EH (cell line): ENCODE measurements at places on chromosomes 7 and 10.

GRCh38 chr10:69994262-69994661 is 58.4 kb upstream of the MACROH2A2 start:
- DNase-seq: peak; percentile 75

- peak; percentile 39 for DNase-seq
These were observed 83.5 kb downstream of the OTUD1 start for GRCh38 chr10:23522345-23522744.

DNA sequence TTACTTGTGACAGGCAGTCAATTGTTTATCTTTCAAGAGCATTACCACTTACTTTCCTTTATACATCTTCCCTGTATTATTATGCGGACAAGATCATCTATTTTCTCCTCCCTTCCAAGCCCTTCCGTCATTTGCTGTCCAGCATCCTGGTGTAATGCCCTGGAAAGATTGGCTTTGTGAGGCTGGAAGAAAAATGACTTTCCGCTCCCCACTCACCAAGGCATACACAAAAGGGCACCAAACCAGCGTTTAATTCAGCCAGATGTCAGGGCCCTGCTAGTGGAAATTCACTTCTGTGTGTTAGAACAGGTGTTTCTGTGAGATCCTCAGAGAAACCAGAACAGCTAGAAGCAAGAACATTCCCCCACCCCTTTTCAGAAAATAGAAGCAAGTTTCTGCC is 128.1 kb upstream of the NANOS1 start:
- DNase-seq: no peak

DNA sequence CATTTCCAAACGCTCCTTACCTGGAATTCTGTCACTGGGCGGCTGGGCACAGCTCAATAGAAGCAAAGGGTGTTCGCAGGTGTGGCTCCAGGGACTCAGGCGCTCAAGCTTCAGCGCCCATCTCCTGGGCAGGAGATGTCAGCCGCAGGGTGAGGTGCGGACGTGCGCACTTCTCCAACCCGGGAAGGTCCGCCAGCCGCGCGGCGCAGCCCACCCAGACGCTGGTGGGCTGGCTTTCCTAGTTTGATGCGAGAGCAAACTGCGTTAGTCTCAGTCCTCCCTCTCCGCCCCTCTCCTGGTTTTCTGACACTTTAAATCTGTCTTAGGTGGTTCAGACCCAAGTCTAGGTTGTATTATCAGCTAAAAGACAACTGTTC is 267 bp downstream of the CALCR start:
- no peak for DNase-seq

DNA sequence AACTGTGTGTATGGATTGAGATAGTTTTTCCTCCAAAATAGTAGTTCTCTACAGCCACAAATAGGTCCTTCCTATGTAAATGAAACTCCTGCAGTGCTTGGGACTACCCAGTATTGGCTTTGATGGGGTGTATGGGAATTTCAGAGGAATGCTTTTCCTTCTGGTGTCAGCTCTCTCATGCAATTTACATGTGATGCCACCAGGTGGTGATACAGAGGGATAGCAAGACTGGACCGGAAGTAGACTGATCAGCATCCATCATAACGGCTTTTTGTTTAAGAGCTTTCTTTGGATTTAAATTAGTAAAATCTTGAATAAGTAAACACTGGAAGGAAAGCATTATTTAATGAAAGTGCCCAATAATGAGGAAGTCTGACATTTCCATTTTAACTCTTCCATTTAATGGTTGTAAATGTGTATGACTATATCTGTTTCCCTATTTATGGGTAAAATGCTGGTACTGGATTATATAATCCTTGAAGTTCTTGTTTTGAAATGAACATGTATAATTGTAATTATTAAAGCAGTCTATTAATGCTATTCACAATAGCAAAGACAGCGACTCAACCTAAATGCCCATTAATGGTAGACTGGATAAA is 22.7 kb downstream of the DYNC1I1 start:
- DNase-seq: peak; percentile 26

DNA sequence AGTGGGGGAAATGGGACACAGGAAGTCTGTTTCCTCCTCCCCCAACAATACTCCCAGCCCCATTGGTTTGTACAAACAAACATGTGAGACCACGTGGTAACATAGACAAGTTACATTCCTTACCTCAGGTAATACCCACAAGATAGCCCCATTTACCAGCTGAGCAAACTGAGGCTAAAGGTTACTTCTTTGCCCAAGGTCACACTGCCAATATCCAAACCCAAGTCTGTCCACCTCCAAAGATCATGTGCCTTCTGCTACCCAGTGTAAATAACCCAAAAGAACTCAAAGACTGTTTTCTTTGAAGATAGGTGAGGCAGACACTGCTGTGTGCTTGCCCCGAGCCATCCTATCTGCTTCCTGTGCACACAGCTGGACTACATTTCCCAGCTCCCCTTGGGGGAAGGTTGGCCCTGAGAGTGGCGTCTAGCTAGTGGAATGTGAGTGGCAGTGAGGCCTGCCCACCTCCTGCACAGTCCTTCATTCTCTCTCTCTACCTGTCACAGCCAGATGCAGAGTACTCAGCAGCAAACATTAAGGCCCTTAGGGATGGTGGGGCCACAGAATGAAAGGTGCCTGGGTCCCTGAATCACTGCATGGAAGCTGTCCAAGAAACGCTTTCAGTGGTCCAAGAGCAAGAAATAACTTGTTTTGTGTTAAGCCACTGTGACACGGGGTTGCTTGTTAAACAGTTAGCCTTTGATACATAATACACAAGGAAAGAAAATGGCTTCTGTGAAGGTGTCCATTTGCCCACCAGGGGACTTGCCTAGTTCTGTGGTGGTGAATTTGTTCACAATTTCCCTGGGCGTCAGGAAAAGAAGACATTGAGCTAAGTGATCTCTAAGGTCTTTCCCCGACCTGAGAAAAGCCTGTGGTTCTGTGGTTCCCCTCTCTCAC is 257.7 kb upstream of the NFE2L3 start:
- peak; percentile 26 for DNase-seq

GRCh38 chr7:118642396-118642795 is 417.9 kb downstream of the ANKRD7 start:
- DNase-seq: no peak

- no peak for DNase-seq
These were observed 98.1 kb upstream of the NAMPT start for GRCh38 chr7:106382929-106383328.

DNA sequence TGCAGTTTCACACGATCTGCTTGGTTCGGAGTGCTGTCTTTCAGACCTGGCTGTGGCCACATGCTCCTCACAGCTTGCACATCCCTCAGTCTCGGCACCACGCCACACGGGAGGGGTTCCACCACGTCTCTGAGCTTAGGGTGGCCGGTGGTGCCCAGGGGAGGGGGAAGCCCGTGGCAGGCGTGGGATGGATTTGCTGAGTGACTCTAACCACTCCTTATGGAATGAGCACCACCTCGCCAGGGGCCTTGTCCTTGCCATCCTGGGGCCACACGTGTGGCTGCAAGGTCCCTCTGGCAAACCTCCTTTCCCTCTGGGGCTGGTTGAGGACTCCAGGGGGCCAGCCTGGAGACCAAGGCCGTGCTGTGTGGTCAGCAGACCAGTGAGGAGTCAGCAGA is 29.1 kb upstream of the FAM20C start:
- no peak for DNase-seq

DNA sequence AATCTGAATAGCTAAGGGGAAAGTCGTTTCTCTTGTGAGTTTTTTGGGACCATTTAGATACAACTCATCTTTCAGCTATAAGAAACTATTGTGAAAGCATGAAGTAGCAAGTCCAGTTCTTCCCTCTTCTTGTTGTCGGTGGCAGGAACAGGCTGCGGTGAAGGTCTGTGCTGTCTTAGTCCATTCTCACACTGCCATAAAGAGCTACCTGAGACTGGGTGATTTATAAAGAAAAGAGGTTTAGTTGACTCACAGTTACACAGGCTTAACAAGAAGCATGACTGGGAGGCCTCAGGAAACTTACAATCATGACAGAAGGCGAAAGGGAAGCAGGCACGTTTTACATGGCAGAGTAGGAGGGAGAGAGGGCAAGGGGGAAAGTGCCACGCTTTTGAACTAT is 261.8 kb downstream of the GATA3 start:
- DNase-seq: no peak

DNA sequence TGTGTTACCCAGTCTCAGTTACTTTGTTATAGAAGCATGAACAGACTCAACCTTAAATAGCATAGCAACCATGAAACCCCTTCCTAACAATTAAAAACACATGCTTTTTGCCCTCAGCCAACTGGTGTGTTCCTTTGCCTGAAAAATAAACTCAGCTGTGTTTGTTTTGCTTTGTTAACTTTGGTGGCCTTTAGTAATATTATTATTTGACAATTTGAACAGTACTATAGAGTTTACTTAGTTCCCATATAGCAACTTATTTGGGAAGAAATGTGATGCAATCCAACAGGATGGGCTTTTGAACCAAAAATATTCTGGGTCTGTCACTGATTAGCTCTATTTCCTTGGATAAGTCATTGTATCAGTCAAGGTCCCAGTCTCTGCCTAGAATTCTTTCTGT is 22.5 kb upstream of the MKLN1 start:
- DNase-seq: no peak

DNA sequence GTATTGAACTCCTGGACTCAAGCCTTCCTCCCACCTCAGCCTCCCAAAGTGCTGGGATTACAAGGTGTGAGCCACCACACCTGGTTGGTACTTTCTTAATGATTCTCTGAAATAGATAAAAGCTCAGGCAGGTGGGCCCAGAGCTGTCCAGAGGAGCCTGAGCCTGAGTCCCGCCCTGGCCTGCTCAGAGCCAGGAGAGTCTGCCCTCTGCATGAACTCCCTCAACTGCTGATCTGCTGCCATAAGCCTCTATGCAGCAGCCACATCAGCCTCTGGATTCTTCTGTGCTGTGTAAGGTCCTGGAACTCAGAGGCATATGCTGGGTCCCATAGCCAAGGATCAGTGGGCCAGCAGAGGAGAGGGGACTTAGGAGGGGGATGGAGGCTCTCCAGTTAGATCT is 23.1 kb upstream of the DDIT4 start:
- DNase-seq: peak; percentile 86

DNA sequence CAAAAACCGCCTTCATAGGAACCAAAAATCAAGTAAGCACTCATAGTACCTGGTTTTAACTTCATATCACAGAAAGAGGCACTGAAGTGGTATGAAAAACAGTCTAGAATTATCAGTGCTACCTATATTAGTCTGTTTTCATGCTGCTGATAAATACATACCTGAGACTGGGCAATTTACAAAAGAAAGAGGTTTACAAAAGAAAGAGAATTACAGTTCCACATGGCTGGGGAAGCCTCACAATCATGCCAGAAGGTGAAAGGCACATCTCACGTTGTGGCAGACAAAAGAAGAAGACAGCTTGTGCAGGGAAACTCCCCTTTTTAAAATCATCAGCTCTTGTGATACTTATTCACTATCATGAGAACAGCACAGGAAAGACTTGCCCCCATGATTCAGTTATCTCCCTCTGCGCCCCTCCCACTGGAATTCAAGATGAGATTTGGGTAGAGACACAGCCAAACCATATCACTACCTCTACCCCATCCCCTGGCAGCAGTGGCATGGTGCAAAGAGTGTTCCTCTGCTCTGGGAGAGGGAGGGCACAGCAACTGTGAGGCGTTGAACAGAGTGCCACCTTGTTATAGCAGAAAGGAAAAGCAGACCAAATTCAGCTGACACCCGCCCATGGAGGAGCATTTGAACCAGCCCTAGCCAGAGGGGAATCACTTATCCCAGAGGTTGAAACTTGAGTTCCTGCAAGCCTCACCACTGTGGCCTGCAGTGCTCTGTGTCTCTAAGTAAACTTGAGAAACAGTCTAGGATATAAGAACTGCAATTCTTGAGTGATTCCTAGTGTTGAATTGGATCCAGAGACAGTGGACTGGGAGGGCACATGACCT is 61.9 kb upstream of the PTPRZ1 start:
- DNase-seq: no peak

DNA sequence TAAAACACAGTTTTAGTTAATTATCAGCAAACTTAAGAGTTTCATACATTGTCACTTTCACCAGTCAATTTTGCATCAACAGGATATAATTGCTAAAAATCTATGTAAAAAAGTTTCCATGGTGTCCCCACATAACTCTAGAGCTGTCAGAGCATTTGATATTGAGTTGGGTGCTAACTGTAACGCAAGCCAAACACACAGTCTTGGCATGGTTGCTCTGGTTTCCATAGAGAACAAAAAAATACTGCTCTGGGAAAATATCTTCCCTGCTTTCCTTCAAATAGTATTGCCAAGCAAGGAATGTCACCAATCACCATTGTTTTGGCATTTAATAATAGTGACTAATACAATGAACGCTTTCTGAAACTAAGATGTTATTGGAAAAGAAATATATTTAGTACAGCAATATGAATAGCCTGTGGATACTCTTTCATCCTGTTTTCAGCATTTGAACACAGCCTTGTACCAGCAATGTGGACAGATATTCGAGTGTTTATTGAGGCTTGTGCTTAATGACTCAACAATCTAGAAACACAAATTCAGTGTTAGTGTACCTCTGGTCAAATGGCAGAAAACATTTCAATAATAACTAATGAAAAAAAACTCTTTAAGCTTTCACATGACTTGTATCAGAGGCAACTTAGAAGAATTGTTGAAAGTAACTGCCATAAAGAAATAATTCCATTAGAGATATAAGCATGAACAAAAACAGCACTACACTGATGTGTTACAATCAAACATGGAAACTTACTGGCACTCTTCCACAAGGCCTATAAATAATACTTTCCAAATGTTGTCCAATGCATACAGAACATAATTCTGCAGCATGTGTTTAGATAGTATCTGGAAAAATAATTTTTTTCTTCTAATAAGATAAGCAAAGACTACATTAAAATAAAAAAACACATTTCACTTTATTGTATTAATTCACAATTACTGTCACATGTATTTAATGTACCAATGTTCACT is 1469.5 kb upstream of the CELF2 start:
- DNase-seq: no peak

- peak; percentile 39 for DNase-seq
These were observed 163.8 kb upstream of the KLF6 start for GRCh38 chr10:3948843-3949242.

DNA sequence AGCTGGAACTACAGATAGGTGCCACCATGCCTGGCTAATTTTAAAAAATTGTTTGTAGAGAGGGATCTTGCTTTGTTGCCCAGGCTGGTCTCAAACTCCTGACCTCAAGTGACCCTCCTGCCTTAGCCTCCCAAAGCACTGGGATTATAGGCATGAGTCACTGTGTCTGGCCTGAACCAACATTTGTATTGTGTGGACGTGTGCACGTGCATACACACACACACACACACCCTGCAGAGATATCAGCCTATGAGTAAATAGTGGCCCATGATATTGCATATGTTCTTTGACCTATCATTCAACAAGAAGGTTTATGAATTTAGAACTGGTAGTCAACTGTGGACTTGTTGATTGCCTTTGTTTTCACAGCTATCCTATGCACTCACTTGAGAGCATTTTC is 161.6 kb downstream of the BAMBI start:
- DNase-seq: peak; percentile 41

- DNase-seq: peak; percentile 11
These were observed 43.6 kb downstream of the GUSB start for GRCh38 chr7:65938336-65938895.

GRCh38 chr10:133378251-133379096 is 588 bp upstream of the PAOX start:
- peak; percentile 56 for DNase-seq
